ENCODE measurements at places on chromosomes 3 and 15.

- DNase-seq = no peak
Observed at GRCh38 chr3:65974509-65974908, 64.2 kb downstream of the MAGI1 start.

- DNase-seq = peak; percentile 54
Observed at GRCh38 chr3:133996251-133996661, 33.5 kb downstream of the SLCO2A1 start.

GRCh38 chr15:70475921-70476320 lies 287.4 kb downstream of the UACA start:
- no peak for DNase-seq

- no peak for DNase-seq
Observed at GRCh38 chr3:100637197-100637631, 27.8 kb downstream of the ADGRG7 start.

- DNase-seq = no peak
Observed at GRCh38 chr3:189995129-189995528, 125.6 kb downstream of the P3H2 start.

DNA sequence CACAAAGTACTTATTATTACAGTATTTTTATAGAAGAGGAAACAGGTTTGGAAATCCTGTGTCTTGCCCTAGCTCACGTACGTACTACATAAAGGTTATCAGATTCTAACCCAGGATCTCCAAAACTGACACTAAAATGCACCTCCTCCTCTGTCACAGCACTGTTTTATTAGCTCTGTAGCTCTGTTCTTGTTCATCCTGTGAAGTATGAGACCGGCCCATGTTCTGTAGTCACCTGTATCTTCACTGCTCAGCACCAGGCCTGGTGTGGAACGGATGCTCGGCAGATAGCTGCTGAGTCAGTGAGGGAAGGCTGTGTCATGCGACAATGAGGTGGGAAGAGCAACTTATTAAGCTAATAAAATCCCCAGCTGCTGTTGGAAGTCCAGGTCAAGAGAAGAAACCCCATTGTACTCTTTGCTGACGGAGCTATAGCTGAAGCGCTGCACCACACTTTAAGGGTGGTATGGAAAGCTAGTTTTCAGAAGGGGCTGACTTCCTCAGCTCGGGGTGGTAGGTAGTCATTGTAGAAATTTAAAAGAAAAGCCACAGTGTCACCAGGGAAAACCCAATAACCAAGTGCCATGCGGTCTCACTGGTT lies 22.8 kb downstream of the BCL2A1 start:
- no peak for DNase-seq

DNA sequence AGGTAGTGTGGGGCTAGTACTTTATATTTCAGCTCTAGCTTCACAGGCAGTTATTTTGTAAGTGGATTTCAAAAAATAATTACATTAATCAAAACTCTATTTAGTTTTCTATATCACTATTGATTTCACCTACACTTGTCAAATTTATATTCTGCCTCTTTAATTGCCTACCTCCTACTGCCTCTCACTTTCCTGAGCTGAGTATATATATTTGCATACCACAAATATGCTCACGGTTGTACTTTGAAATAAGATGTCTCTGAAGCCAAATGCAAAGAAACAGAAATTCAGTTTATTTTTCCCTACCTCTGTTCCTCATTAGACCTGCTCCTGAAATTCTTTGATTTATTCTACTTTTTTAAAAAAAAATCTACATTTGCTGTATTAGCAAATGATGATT lies 309.3 kb upstream of the TGFBR2 start:
- DNase-seq = no peak

GRCh38 chr15:89898614-89899294 lies 5.0 kb upstream of the AP3S2 start:
- no peak for DNase-seq

GRCh38 chr3:28951772-28952556 lies 328.9 kb upstream of the RBMS3 start:
- no peak for DNase-seq

GRCh38 chr3:120726791-120727190 lies 15.5 kb downstream of the RABL3 start:
- DNase-seq = no peak

DNA sequence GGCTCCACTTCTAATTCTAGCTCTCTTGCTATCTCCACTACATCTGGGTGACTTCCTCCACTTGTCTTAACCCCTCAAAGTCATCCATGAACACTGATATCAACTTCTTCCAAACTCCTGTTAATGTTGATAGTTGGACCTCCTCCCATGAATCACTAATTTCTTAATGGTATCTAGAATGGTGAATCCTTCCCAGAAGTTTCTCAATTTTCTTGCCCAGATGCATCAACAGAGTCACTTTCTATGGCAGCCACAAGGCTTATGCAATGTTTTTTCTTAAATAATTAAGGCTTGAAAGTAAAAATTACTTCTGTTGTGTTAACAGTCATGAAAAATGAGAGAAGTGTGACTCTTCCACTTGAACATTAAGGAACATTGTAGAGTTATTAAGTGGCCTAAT lies 164.3 kb downstream of the PCCB start:
- DNase-seq = no peak

DNA sequence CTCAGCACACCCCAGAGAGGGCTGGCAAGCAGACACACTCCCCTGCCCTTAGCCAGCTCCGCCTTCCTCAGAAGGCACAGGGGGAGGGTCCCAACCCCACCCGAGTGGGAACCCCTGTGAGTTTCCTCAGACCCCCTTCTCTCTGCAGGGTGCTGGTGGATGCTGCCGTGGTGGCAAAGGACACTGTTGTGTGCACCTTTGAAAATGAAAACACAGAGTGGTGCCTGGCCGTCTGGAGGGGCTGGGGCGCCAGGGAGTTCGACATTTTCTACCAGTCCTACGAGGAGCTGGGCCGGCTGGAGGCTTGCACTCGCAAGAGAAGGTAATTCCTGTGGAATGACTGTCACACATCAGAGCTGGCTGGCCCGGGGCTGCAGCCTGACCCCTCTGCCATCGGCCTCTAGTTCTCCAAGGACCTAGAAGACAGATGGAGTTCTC lies 149.4 kb downstream of the LRRK1 start:
- no peak for DNase-seq

- no peak for DNase-seq
Observed at GRCh38 chr3:159102001-159102400, 300.1 kb downstream of the MFSD1 start.

- DNase-seq = no peak
Observed at GRCh38 chr3:52986938-52987337, 58.9 kb downstream of the SFMBT1 start.

- DNase-seq = peak; percentile 56
Observed at GRCh38 chr3:160707187-160707794, 30.3 kb downstream of the ARL14 start.

DNA sequence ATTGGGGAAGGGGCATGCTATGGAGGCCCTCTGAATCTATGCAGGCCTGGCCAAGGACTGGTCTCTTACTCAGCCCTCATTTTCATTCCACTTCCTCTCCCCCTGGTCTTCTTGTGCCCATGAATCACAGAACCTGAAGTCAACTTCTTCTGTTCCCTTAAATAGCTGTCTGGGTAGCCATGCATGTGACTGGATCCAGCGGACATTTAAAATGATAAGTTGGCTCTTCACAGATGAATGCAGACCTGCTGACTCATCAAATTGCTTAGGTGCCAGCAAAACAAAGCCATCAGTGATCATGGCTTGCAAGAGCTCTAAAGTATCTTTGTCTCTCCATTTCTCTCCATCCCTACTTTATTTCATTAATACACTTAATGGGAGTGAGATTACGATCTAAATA lies 90.1 kb upstream of the CADPS start:
- DNase-seq = no peak

DNA sequence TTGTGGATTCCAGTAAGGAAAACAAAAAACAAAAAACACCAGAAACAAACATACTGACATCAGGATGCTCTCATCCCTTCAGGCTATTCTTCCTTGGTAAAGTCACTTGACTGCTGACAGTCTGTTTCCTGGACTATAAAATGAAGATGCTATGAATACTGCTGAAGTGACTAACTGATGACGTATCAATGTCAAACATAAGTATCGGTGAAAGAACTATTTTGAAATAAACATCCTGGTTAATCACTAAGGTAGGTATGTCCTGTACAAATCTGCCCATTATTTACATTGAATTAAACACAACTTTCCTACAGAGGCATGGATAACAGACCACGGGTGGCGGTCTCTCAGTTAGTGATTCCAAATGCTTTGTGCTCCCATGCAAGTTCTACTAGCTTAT lies 45.9 kb downstream of the CHAC1 start:
- DNase-seq = no peak

- no peak for DNase-seq
Observed at GRCh38 chr3:195828762-195829161, 17.0 kb upstream of the MUC4 start.

- DNase-seq = no peak
Observed at GRCh38 chr3:67875338-67875737, 220.9 kb upstream of the SUCLG2 start.

DNA sequence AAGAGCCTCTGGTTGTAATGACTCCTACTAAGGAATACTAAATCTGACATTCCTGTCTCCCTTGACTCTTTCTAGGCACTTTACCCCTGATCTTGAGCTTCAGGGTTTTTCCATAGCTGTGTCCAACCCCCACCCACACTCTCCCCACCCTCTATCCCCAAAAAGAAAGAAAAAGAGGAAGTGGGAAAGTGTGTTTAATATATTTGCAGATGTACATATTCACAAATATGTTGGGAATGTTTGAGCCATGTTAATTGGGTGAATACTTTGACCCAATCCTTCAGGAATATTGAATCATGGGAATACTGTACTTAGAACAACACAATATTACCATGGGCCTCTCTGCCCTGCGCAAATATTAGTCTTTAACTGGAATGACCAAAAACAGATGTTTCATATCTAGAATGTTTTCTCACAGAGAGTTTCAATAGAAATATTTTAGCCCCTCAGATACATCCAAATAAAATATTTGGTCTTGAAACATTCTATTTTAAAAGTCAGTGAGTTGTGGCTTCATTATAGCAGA lies 19.8 kb upstream of the PFN2 start:
- DNase-seq = no peak

DNA sequence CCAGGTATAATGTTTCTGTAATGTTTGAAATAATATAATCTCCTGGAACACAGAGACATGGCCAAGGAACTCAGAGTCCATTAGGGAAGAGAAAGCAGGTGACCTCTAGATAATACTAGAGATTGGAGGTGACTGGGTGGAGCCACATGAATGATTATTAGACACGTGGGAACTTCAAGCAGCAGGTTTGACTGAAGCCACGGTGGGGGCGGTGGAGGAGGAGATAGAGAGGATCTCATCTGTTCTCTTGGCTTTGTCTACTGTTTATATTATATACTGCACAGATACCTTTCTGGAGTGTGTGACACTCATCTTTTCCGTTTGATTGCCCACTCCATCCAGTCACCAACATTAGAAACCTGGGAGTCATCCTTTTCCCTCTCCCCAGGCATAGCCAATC lies 33.7 kb downstream of the KIF7 start:
- no peak for DNase-seq

GRCh38 chr3:68123231-68123630 lies 468.8 kb upstream of the SUCLG2 start:
- no peak for DNase-seq

GRCh38 chr3:160837394-160837980 lies 81.5 kb downstream of the PPM1L start:
- no peak for DNase-seq

GRCh38 chr15:77944002-77944867 lies 133.3 kb downstream of the TBC1D2B start:
- DNase-seq = peak; percentile 37

DNA sequence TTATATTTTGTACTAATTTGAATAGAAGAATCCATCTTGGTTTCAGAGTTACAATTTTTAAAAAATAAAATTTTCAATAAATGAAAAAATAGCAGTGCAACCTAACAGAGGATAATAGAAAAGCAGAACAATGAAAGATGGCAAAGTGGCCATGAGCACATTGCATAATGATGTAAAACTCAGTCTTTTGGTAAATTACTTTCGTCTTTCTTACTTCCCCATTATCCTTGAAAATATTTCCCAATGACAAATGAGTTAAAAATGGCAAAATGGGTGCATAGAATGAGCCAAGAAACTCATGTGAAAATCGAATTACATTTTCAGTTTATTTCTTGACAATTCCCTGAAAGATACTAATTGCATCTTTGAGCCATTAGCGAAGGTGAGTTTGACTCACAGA lies 236.4 kb downstream of the CDIN1 start:
- DNase-seq = no peak

GRCh38 chr15:70470556-70471191 lies 292.7 kb downstream of the UACA start:
- DNase-seq = no peak

DNA sequence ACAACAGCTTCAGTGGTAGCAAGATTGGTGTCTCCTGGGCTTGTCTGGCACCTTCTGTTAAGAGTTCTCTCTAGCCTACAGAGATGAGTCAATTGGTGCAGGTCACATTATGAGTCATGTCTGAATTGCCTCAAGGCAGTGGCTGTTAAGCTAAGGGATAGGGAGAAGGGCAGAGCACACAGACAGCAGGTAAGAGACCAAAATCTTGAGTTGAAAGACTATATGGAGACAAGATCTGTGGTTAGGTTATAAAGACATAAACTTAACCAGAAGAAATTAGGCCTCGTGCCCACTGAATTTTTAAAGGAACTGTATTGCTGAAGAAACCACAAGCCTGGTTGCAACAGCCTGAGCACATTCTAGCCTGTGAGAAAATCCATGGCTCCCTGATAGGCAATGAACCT lies 19.2 kb upstream of the KPNA1 start:
- no peak for DNase-seq

GRCh38 chr3:145134738-145135137 lies 1026.2 kb downstream of the PLOD2 start:
- DNase-seq = no peak

GRCh38 chr3:189845069-189845468 lies 213.9 kb downstream of the TP63 start:
- DNase-seq = no peak

- no peak for DNase-seq
Observed at GRCh38 chr3:67567893-67568292, 86.5 kb downstream of the SUCLG2 start.

- DNase-seq = no peak
Observed at GRCh38 chr3:10370429-10370828, 49.5 kb upstream of the SEC13 start.

DNA sequence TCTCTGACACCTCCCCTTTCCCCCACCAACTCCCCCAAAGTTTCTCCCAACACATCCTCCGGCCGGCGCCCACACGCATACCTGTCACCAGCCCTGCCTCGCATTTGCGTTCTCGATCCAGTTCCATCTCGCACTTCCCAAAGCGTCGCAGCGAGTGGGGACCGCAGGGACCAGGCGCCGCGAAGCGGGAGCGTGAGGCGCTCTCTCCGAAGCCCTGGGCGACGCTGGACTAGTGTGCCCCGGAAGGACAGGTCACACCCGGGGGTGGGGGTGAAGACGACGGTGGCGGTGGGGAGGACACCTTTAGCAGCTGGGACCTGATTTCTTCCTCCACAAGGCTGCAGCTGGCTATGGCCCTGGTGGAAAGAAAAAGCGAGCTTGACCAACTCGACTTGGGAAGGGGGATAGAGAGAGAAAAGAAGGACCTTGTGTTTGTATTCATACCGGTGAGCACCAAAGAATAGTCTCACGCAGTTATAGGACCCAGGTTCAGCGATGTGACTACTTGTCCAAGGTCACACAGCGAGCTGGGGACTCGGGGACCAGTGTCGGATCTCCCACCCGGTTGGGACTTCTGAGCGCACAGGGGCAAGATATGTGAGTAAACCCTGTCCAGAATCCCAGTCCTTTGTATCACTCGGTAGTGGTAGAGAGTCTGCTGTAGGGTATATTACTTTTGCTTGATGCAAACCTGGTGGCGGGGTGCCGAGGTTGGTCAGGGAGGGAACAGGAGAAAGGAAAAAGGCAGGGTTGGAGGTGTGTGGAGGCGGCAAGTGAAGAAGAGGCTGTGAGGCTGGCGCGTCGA lies 607 bp upstream of the GHSR start:
- no peak for DNase-seq

Measured in DMS79 (cell line).